NCI-H2107 (cell line): ENCODE measurements at places on chromosomes 5 and 9.

- no peak for DNase-seq
Measured at GRCh38 chr5:156528673-156529072, 201.7 kb downstream of the SGCD start.

- peak; percentile 63 for DNase-seq
Measured at GRCh38 chr9:33464045-33464636, 9.6 kb downstream of the NOL6 start.

GRCh38 chr5:32023816-32024215 lies 150.3 kb downstream of the GOLPH3 start:
- DNase-seq, result no peak

DNA sequence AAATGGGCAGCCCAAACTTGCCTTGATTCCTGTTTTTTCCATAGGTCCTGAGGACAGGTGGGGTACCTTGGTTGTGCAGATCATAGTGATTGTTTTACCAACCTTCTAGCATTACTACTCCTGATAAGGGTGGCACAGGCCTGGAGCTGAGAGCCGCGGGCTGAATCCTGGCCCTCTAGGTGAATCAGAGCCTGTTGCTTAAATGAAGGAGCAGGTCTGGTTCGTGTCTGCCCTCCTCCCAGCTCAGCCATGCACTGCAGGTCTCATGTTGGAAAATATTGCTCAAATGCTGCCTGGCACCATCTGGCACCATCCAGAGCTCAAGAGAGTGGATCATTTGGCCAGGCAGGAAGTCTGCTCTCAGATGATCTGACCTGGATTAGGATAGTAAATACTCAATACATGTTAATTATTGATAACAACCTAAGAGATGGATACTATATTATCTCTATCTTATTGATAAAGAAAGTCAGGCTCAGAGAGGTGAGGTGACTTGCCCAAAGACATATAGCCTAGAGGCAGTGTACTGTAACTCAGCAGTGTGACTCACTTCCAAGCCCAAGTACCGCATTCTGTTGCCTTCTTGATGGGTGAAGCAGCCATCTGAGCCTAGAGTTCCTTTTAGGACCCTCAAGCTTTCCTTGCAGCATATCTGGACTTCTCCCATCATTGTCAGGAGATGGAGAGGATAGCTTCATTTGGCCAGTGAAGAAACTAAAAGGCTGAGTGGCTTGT lies 104.3 kb upstream of the PITX1 start:
- DNase-seq, result no peak

GRCh38 chr5:124783285-124783684 lies 36.8 kb upstream of the ZNF608 start:
- no peak for DNase-seq

DNA sequence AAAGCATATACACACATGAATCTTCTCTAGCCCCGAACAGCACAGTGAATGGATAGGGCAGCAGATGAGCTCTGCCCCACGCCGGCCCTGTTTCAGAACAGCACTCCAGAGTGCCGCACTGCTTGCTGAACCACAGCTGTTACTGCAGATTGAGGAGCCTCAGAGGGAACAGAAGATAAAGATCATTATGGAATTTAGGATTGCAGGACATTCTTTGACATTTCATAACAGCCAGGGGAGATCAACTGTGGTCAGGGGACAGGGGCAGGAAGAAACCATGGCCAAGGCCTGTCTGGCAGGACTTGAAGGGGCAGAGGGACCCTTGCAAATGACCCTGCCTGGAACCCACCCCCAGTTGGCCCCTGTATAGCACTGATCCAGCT lies 20.6 kb downstream of the IRF1 start:
- DNase-seq, result no peak

GRCh38 chr5:171418982-171419687 lies at the start of gene FGF18:
Gene FGF18 (plus strand): TSS chr5:171419647. CDS start chr5:171420200, 553 bp downstream.
- no peak for DNase-seq

DNA sequence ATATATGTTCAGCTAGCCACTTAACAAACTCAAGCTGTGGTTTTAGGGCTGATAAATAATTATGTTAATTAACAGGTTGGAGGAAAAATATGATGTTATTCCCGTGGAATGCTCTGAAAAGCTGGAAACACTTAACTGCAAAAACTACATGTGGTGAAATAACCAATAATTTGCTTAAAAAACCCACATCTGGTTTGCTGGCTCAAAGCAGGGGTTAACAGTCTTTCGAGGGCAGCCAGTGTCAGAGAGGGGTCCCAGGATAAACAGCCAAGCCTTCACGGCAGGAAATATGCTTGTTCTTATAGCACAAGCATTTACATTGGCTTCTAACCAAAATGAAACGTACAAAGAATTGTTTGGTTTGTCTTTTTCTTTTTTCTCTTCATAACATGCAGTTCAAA lies 254.0 kb upstream of the GAS1 start:
- DNase-seq, result no peak

- DNase-seq, result no peak
Measured at GRCh38 chr9:93891050-93891449, 64.1 kb downstream of the BARX1 start.

DNA sequence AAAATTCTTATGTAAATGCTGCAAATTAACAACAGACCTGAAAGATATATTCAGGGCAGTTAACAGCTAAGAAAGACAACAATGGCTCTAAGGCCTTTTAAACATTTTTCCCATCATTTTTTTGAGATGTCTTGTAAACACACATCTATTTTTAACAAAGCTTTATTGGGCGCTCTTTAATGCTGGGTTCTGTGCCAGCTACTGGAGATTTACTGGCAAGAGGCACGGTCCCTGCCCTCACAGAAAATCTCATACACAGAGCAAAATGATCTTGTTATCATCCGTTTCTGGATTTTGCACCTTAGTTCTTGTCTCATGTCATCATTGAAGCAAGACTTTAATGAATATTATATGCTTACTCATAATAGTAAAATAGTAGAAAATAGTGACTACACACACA lies 1022.3 kb upstream of the WWC1 start:
- DNase-seq, result no peak

GRCh38 chr5:14281746-14282181 lies 138.6 kb downstream of the TRIO start:
- DNase-seq, result no peak

DNA sequence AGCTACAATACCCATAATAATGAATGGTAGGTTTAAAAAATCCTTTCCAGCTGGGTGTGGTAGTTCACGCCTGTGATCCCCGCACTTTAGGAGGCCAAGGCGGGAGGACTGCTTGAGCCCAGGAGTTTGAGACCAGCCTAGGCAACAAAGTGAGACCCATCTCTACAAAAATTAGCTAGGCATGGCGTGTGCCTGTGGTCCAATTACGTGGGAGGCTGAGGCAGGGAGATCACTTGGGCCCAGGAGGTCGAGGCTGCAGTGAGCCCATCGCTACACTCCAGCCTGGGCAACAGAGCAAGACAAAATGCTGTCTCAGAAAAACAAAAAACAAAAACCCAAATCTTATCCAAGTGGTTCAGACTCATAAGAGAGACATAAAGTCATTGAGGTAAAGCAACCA lies 33.8 kb upstream of the SLC6A3 start:
- DNase-seq, result no peak

- DNase-seq, result no peak
Measured at GRCh38 chr9:12859704-12860251, 85.0 kb downstream of the LURAP1L start.

DNA sequence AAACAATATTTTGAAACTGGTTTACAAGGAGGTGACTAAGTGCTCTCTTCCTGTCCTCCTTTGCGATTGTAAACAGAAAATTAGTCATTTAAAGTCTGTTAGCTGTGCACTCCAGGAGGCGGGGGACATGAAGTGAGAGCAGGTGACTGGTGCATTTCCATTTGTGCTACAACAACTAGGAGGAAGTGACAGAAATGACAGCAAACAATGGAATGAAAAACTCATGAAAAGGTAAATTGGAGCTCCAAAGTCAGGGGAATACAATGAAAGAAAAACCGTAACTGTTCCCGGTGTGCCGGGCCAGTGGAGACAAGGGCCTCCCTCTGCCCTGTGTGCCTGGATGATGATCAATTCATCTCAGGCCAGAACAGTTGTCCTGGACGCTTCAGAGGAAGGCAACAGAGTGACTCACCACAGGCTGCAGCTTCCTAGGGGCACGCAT lies 439.9 kb downstream of the GADD45G start:
- DNase-seq, result no peak

GRCh38 chr9:135990468-135991429 lies 29.6 kb upstream of the UBAC1 start:
- peak; percentile 35 for DNase-seq

- no peak for DNase-seq
Measured at GRCh38 chr5:163696579-163696887, 191.1 kb downstream of the MAT2B start.

DNA sequence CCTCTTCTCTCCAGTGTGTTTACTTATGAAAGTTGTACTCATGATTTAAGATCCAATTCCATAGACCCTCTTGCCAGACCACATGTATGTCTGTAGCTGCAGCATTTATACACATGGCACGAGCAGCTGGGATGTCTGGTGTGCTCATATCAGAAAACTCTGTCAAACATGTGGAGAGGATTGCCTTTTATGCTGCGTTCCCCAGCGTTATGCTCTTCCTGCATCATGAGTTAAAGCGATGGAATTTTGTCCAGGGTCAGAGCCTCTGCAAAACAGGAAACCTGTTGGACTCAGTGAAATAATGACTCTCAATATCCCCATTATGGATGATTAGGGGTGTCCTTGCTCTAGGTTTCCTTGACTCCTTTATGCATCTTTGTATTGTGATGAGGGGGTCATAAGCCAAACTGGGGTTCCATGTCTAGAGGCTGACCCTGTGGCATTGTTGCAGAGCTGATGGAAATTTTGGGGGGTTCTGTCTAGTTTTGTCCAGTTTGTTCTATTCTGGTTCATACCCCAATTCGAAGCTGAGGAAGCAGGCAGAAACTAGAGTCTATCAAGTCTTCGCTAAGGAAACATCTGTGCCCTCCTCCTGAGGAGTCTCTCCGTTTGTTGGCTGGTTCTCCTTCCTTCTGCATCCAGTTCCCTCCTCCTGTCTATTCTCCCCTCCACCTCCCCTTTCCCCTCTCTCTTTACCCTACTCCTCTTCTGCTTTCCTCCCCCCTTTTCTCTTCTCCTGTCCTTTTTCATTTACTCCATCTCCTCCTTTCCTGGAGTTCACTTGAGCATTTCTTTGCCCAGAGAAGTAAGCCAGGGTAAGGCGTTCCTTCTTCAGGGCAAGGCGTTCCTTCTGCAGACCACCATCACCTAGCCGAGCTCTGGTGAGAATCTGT lies 252.8 kb downstream of the MAST4 start:
- no peak for DNase-seq

DNA sequence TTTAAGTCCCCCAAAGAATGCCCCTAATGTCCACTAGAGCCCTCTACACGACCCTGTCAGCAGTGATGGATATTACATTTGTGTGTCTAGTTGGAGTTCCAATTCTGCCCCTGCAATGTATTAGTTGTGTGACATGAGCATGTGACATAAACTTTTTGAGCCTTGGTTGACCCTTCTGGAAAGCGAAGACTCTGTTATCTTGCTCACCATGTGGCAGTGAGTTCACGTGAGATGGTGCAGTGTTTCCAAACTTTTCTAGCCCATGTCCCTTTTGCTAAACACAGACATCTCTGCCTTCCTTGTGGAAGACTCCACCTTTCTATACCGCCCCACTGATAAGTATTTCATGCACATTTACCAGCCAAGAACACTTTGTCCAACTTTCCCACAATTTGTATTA lies 87.0 kb upstream of the BOD1 start:
- DNase-seq, result no peak

GRCh38 chr5:94094793-94095441 lies 353.5 kb upstream of the POU5F2 start:
- DNase-seq, result no peak

DNA sequence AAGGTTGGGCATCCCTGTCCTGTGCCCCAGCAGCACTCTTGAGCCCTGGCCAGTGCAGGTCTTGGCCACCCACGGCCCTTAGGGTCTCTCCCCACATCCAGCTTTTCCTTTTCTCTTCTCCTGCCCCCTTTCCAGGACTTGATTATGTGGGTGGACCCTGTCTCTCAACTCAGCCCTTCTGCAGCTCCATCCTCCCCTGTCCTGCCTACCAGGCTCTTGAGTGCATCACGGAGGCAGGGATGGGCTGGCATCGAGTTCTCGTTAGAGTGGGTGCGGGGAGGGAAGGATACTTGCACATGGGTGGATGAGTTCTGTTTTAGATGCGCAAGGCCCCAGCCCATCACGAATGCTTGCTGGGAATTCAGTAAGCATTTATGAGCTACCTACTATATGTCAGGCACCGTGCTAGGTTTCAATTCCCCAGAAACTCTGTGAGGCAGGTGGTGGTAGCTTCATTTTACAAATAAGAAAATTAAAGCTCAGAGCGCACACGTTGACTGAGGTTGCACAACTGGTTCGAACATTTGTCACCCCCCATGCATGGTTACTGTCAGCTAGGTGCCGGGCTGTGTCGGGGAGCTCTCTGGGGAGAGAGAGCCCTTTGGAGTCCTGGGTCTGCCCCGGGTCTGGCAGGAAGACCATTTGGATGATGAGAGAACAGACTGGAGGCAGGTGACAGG lies 144.6 kb upstream of the PITX1 start:
- no peak for DNase-seq

DNA sequence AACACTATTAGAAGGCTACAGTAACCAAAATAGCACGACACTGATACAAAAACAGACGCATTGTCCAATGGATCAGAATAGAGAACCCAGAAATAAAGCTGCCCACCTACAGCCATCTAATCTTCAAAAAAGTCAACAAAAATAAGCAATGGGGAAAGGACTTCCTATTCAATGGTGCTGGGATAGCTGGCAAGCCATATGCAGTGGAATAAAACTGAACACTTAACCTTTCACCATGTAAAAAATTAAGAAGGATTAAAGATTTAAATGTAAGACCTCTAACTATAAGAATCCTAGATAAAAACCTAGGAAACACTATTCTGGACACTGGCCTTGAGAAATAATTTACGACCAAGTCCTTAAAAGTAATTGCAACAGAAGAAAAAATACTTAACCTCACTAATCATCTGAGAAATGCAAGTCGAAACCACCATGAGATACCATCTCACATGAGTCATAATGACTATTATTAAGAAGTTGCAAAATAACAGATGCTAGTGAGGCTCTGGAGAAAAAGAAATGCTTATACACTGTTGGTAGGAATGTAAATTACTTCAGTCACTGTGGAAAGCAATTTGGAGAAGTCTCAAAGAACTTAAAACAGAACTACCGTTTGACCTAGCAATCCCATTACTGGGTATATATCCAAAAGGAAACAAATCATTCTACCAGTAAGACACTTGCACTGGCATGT lies 203.3 kb upstream of the CDH9 start:
- no peak for DNase-seq

- no peak for DNase-seq
Measured at GRCh38 chr9:123883634-123884033, 46.3 kb downstream of the DENND1A start.

GRCh38 chr5:172453986-172454357 lies 353 bp downstream of the SH3PXD2B start:
- DNase-seq, result no peak

- DNase-seq, result peak; percentile 86
Measured at GRCh38 chr5:125198270-125198974, 452.0 kb upstream of the ZNF608 start.
